ENCODE measurements at places on chromosomes 2 and 18. TPM values are rescaled to one million over a fixed set of nuclear protein-coding genes. Genes with fewer than 3 reads are reported as not detected.
A peak's percentile ranks its signal among the peaks of the same experiment; 100 is the strongest.

GRCh38 chr18:79123948-79124347 is 54.8 kb downstream of the ATP9B start:
- no peak for DNase-seq

- DNase-seq = no peak
Observed at GRCh38 chr2:27552941-27553340, 29.9 kb upstream of the ZNF512 start.

The TFPI gene
- 608 TPM for total RNA-seq

DNA sequence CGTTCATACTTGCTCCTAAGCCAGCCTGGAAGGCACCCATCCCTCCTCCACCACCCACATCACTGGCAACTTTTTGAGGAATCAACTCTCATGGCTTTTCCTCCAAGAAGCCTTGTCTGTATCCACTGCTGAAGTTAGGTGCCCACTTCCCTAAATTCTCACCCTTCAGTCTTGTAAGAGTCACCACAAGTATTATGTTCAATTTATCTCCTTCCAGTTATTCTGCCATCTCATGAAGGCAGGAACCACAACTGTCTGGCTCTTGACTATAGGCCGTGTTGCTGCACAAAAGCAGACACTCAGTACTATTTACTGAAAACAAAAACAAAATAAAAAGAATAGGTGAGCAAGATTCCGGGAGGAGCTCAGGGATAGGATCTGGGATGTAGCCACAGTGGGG is 234.8 kb downstream of the CYRIA start:
- no peak for DNase-seq

- DNase-seq = peak; percentile 18
Observed at GRCh38 chr2:100427627-100428258, 10.3 kb upstream of the CHST10 start.

DNA sequence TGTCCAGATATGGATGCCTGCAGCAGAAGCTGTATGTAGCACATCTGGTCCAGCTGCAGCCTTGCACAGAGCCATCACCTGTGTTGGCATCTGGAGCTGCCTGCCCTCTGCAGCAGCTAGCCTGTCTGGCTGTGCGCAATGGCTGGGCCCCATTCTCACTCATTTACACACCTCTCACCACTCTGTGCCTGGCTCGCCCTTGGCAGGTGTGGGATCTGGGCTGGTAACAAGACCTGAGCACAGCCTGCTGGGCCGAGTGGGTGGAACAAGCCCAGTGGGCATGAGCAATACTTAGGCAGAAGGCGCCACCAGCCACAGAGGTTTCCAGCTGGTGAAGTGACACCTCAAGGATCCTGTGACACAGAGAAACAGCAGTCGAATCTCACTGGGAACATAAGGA is 714.1 kb downstream of the NUP35 start:
- no peak for DNase-seq

The TTN gene
- total RNA-seq = 5.5 TPM

GRCh38 chr2:51711766-51712165 is 679.8 kb upstream of the NRXN1 start:
- peak; percentile 20 for DNase-seq

- peak; percentile 87 for DNase-seq
Observed at GRCh38 chr18:11323359-11323819, 174.0 kb upstream of the PIEZO2 start.

DNA sequence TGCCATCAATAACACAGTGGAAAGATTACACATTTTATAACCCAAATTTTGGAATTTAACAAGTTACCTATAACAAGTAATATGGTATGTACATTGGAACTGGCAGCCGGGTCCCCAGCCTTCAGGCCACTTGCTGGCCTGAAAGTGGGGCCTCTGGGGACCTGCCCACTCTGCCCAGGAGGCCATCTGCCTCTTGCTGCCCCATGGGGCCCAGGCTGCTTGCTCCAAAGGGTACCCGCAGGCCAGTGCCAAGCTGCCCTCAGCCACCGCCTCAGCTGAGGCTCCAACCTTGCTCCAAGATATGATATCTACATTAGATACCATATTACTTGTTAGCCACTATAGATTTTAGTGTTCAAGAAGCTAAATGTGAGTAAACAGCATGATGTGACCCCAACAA is 120.8 kb upstream of the TMEFF2 start:
- no peak for DNase-seq

GRCh38 chr2:160568856-160569255 is 75.2 kb upstream of the RBMS1 start:
- no peak for DNase-seq

The SPATA3 gene
- total RNA-seq = not detected

GRCh38 chr2:158955842-158956365 is 12.5 kb upstream of the TANC1 start:
- DNase-seq = no peak

The SLC16A14 gene
- total RNA-seq = 0.11 TPM

DNA sequence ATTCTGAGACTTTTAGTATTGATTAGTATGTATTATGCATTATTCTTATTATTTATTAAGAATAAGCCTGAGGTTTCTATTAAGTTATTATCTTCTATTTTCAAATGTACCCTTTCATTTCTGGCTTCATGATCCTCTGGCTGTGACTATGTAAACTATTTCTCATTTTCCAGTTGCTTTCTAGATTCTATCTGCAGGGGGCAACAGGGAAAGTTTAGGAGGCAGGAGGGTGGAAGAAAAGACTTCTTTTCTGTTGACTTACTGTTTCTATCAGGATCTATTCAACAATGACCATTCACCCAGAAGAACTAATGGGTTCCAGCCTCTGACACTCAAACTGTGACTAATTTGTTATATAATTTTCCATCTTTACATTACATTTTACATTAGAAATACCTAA is 653.4 kb upstream of the FSHR start:
- no peak for DNase-seq

DNA sequence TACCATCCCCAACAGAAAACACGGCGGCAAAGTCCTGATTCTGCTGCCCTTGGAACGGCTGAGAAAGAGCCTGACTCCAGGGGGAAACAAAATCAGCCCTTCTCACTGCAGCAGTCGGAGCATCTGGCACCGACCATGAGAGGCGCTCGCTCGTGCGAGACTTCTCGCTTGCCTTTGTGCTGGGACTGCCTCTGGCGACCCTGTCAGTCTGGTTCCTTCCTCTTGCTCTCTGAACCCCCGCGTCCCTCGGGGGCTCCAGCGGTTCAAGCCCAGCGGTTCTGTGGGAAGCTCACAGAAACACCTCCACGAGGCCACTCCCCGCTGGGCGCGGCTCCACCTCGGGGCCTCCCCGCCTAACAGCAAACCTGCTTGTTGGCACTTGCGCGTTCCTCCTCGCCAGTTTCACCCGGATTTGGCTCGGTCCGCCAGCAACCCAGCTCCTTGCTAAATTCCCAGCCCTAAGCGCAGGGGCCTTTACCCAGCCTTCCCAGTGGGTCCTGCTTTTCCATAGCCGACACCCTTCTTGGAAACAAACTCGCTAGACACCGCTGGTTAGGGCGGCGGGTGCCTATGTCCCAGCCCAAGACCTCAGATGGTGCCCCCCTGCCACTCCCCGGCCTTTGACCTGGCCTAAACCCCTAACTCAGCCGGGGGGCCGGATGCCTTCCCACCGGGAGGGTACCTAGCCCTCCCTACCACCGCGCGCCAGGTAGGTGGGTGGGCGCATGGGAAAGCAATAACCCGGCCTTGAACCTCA is 2.2 kb downstream of the RND3 start:
- peak; percentile 75 for DNase-seq

The ABCG5 gene
- not detected for total RNA-seq

The SRD5A2 gene
- not detected for total RNA-seq

- DNase-seq = no peak
Observed at GRCh38 chr18:45081566-45082181, 401.0 kb downstream of the SETBP1 start.

GRCh38 chr2:51859260-51859659 is 827.3 kb upstream of the NRXN1 start:
- no peak for DNase-seq

GRCh38 chr2:214674278-214674677 is 135.2 kb downstream of the BARD1 start:
- DNase-seq = no peak

- no peak for DNase-seq
Observed at GRCh38 chr18:74488354-74488753, 7.8 kb upstream of the CNDP2 start.

The SKOR2 gene
- not detected for total RNA-seq

GRCh38 chr18:61034580-61034979 is 298.6 kb upstream of the CDH20 start:
- peak; percentile 63 for DNase-seq

DNA sequence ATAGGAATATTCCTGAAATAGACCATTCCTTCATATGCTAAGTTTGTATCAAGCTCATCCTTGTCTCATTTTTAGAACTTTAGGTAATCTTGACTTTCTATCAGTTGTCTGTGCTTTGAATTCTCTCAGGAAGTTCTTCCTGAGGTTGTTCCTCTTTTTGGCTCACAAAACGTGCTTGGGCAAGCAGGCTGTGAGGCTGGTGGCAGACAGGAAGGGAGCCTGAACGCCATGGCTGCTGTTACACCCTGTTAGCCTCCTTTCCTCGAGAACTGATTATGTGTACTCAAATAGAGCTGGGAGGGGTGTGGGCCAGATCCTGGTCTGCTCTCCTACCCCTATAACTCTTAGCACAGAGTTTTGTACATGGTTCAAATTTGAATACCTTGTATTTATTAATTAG is 136.4 kb upstream of the CELF4 start:
- no peak for DNase-seq

DNA sequence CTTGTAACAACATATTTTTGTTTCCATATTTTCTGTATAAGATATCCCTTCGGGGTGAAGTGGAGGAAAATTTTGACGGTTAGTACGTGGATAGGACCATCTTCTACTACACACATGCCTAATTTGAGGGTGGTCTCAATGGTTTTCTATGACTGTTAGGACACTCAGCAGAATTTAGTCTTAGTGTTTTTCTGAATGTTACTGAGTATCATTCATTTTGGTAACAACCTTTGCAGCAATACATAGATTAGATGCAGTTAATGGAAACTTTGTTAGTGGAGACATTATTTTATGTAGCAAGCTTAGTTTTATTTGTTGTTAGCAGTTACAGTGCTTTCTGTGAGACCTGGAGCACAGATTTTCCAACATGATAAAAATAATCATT is 1.6 kb downstream of the ITGAV start:
- no peak for DNase-seq

DNA sequence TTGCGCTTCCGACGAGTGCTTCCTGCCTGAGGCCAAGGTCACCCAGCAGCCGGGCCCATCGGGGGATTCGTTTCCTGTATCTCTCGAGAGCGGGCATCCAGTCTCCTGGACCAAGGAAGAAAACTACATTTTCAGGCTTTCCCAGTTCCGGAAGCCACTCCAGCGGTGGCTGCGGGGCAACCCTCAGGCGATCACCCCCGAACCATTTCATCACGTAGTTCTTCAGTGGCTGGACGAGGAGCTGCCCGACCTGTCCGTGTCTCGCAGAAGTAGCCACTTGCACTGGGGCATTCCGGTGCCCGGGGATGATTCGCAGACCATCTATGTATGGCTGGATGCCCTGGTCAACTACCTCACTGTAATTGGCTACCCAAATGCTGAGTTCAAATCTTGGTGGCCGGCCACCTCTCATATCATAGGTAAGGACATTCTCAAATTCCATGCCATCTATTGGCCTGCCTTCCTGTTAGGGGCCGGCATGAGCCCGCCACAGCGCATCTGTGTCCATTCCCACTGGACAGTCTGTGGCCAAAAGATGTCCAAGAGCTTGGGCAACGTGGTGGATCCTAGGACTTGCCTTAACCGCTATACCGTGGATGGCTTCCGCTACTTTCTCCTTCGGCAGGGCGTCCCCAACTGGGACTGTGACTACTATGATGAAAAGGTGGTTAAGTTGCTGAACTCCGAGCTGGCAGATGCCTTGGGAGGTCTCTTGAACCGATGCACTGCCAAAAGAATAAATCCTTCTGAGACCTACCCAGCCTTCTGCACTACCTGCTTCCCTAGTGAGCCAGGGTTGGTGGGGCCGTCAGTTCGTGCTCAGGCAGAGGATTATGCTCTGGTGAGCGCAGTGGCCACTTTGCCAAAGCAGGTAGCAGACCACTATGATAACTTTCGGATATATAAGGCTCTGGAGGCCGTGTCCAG is 1.0 kb downstream of the MARS2 start:
- DNase-seq = peak; percentile 25

GRCh38 chr2:144553379-144553778 is 33.5 kb upstream of the ZEB2 start:
- DNase-seq = peak; percentile 91

DNA sequence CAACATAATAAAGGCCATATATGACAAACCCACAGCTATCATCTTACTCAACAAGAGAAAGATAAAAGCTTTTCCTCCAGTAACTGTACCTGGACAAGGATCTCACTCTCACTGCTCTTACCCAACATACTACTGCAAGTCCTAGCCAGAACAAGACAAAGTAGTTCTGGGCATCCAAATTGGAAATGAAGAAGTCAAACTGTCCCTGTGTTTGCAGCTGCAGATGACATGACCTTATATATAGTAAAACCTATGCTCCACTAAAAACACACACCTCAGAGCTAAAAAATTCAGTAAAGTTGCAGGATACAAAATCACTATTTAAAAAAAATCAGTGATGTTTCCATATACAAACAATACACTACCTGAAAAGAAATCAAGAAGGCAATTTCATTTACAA is 32.2 kb downstream of the USP34 start:
- no peak for DNase-seq

The MOCOS gene
- 4.2 TPM for total RNA-seq

The RAPH1 gene
- total RNA-seq = 66.0 TPM

DNA sequence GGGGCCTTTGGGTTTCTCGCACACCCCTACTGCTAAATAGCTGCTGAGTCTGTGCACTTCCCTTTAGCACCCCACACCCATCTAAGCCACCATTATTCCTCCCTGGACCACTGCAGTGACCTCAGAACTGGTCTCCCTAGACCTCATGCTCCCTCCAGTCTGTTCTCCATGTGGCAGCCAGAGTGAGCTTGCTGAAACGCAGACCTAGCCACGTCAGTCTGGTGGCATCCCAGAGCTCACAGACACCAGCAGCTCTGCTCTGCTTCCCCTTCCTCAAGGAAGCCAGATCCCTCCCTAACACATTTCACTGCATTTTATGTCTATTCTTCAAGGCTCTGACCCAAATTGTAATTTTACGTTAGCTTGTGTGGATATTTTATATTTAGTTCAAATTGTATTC is 144.4 kb downstream of the DYSF start:
- no peak for DNase-seq

DNA sequence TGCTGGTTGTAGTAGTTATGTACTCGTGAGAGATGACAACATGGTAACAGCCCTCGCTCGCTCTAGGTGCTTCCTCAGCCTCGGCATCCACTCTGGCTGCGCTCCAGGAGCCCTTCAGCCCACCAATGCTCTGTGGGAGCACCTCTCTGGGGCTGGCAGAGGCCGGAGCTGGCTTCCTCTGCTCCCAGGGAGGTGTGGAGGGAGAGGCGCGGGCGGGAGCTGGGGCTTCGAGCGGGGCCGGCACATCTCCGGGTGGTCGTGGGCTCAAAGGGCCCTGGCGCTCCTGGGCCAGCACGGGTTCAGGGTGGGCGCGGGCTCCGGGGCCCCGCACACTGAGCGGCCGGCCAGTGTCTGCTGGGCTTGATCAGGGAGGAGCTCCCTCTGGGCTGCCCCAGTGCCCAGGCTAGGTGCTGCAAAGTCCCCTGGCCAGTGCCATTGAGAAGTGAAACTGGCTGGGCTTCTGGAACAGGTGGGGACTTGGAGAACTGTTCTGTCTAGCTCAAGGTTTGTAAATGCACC is 1012.1 kb downstream of the CNTNAP5 start:
- no peak for DNase-seq

GRCh38 chr2:151150331-151151320 is 111.0 kb downstream of the RBM43 start:
- no peak for DNase-seq

Measured in LHCN-M2 (cell line).